ENCODE measurements at places on chromosomes 12 and 14.

GRCh38 chr12:4281173-4281654 lies 7.7 kb downstream of the CCND2 start:
- DNase-seq, result no peak

DNA sequence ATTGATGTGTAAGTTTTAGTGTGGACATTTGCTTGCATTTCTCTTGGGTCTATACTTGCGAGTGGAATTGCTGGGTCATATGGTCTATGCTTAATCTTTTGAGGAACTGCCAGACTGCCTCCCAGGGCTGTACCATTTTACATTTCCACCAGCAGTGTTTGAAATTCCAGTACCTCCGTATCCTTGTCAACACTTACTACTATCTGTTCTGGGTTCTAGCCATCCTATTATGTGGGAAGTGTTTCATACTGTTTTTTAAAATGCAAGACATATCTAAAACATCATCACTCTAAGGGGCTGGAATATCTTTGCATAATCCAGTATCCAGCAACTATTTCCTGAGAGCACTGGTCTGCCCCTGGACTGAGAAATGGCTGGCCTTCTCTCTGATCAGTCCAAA lies 80.2 kb upstream of the RIN3 start:
- DNase-seq, result no peak

GRCh38 chr14:101134851-101135433 lies 231.4 kb upstream of the RTL1 start:
- DNase-seq, result no peak

GRCh38 chr12:120962532-120963020 lies 15.8 kb upstream of the HNF1A start:
- no peak for DNase-seq

DNA sequence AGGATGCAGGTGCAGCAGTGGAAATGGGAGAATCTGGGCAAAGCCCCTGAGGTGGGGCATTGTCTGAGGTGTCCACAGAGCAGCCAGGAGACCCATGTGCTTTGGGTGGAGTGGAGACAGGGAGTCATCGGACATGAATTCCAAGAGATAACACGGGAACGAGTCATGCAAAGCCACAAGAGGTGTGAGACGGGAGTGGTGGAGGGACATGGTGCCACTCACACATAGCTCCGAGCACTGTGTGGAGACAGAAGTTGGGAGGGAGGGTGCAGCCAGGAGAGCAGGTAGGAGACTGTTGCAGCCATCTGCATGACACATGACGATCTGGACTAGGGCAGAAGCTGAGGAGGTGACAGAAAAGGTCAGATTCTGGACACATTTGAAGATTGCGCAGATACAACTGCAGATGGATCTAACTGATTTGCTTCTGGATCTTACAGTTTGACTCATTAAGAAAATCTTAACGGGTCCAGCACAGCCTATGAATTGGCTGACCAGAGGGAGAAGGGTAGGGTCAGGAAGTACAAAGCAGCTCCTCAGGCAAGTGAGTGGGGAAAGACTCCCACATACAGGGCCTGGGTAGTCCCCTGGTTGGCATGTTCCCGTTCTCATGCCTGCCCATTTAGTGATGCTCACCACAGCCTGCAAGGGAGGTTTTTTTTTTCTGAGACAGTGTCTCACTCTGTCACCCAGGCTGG lies 379.8 kb downstream of the FUT8 start:
- DNase-seq, result no peak
